Activated CD4-positive, alpha-beta T cell treated with anti-CD3 and anti-CD28 coated beads for 36 hours (primary cell): ENCODE measurements at places on chromosomes 16 and 17. TPM values are rescaled to one million over a fixed set of nuclear protein-coding genes. Genes with fewer than 3 reads are reported as not detected.

The KRTAP4-1 gene
- total RNA-seq, result not detected

GRCh38 chr17:10327640-10328039 lies 45.2 kb downstream of the MYH13 start:
- no peak overlapping the region for H3K4me3 ChIP-seq
- no peak overlapping the region for H3K27ac ChIP-seq
- peaks cover 3% of the 10 kb centered on the region for H3K27me3 ChIP-seq
- DNase-seq, result peak; percentile 87
- H3K4me1 ChIP-seq, result no peaks in the 10 kb centered on the region

The CCL17 gene
- total RNA-seq, result 1.2 TPM

DNA sequence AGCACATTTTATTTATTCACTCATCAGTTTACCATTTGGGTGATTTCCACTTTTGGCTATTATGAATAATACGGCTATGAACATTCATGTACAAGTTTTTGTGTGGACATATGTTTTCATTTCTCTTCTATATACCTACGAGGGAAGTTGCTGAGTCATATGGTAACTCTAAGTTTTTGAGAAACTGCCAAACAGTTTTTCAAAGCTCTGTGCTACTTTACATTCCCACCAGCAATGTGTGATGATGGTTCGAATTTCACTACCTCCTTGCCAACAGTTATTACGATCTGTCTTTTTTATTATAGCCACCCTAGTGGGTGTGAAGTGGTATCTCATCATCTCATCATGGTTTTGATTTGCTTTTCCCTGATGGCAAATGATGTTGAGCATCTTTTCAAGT lies 63.7 kb upstream of the MRTFB start:
- H3K27ac ChIP-seq, result no peak overlapping the region
- H3K4me3 ChIP-seq, result no peak overlapping the region
- peaks cover 17% of the 10 kb centered on the region for H3K4me1 ChIP-seq

- no peaks in the 10 kb centered on the region for H3K36me3 ChIP-seq
- H3K27me3 ChIP-seq, result peaks cover 8% of the 10 kb centered on the region
- H3K4me1 ChIP-seq, result no peaks in the 10 kb centered on the region
- H3K4me3 ChIP-seq, result no peak overlapping the region
These were observed 260.6 kb downstream of the ABCC12 start for GRCh38 chr16:47895146-47895545.

GRCh38 chr17:10309003-10309974 lies 63.5 kb downstream of the MYH13 start:
- no peak for DNase-seq
- no peaks in the 10 kb centered on the region for H3K4me1 ChIP-seq
- no peaks in the 10 kb centered on the region for H3K36me3 ChIP-seq
- H3K4me3 ChIP-seq, result no peak overlapping the region
- no peak overlapping the region for H3K27ac ChIP-seq
- H3K27me3 ChIP-seq, result peaks cover 8% of the 10 kb centered on the region

The ACSM3 gene
- 17.6 TPM for total RNA-seq

- no peak overlapping the region for H3K27ac ChIP-seq
- peaks cover 34% of the 10 kb centered on the region for H3K4me1 ChIP-seq
- H3K36me3 ChIP-seq, result peaks cover 6% of the 10 kb centered on the region
- peak; percentile 71 for DNase-seq
These were observed 119.1 kb upstream of the SMURF2 start for GRCh38 chr17:64781014-64781756.

GRCh38 chr16:63568164-63568563 lies 1531.9 kb upstream of the CDH8 start:
- no peaks in the 10 kb centered on the region for H3K4me1 ChIP-seq
- no peaks in the 10 kb centered on the region for H3K27me3 ChIP-seq
- DNase-seq, result no peak
- no peak overlapping the region for H3K27ac ChIP-seq
- H3K4me3 ChIP-seq, result no peak overlapping the region

DNA sequence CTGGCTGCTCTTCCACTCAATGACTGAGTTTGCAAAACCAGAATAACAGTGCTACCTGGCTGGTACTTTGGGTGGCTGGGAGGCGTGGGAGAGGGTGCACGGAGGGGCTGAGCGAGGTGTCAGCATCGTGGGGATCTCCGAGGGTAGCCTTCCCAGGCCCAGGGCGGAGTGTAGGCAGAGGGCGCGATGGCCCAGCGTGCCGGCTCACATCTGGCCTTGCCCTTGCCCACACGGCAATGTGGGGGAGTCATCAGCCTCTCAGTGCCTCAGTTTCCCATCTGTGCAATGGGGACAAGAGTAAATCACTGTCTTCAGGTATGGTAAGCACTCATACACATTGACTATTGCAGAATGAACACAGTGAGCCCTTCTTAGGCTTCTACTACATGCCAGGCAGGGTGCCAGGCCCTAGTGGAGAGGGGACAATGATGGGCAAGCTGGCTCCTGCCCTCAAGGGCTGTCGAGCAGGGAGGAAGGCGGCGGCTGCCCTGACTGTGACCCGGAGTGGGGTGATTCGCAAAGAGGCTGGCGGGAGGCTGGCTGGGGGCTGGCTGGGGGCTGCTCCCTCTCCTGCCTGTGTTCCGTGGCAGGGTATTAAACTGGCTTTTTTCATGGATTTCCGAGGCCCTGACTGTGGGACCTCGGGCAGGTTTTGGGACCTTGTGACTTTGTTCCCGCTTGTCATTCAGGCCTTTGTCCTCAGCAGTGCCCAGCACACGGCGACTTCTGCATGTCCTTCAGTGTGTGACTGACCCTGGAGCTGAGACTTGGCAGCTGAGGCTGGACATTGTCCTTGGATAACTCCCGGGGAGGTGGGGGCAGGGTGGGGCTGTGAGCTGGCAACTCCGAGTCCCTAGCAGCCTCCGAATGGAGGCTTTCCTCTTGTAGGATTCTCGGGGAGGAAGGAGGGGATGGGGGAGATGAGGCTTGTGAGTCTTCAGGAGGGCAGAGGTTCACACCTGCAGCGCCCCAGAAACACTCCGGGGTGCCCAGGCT lies 243.1 kb downstream of the SEC14L1 start:
- peak overlapping the region; percentile 34 for H3K27ac ChIP-seq
- no peaks in the 10 kb centered on the region for H3K27me3 ChIP-seq
- no peak for DNase-seq
- peaks cover 2% of the 10 kb centered on the region for H3K36me3 ChIP-seq
- no peak overlapping the region for H3K4me3 ChIP-seq

DNA sequence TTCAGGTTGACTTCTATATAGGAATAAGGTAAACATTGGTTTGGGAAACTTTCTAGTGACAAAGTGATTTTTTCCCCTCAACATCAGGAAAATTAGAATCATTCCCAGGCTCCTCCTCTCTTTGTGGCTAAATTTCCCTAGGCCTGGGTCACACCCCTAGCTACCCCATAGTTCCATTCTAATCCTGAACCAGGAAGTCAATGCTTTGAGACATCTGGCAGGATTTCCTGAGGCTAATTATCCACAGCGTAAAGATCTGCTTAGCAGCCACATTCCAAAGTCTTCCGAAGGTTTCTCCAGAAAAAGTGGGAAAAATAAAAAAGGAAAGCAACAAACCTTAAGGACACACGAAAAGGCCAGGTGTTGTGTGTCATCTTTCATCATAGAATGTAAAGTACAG lies 60.3 kb upstream of the CORO6 start:
- H3K4me3 ChIP-seq, result no peak overlapping the region
- no peaks in the 10 kb centered on the region for H3K27me3 ChIP-seq
- H3K27ac ChIP-seq, result peak overlapping the region; percentile 42
- H3K36me3 ChIP-seq, result peaks cover 27% of the 10 kb centered on the region
- DNase-seq, result no peak

- peak; percentile 76 for DNase-seq
- no peaks in the 10 kb centered on the region for H3K27me3 ChIP-seq
- peak overlapping the region; percentile 91 for H3K27ac ChIP-seq
- H3K4me1 ChIP-seq, result peaks cover 17% of the 10 kb centered on the region
- peak overlapping the region; percentile 87 for H3K4me3 ChIP-seq
These were observed 407 bp downstream of the MCRIP1 start for GRCh38 chr17:81832608-81833159.

GRCh38 chr17:19539040-19539399 lies 5.4 kb downstream of the SLC47A1 start:
- DNase-seq, result no peak
- no peaks in the 10 kb centered on the region for H3K36me3 ChIP-seq
- H3K27ac ChIP-seq, result no peak overlapping the region
- H3K4me1 ChIP-seq, result peaks cover 7% of the 10 kb centered on the region
- H3K27me3 ChIP-seq, result peaks cover 27% of the 10 kb centered on the region

DNA sequence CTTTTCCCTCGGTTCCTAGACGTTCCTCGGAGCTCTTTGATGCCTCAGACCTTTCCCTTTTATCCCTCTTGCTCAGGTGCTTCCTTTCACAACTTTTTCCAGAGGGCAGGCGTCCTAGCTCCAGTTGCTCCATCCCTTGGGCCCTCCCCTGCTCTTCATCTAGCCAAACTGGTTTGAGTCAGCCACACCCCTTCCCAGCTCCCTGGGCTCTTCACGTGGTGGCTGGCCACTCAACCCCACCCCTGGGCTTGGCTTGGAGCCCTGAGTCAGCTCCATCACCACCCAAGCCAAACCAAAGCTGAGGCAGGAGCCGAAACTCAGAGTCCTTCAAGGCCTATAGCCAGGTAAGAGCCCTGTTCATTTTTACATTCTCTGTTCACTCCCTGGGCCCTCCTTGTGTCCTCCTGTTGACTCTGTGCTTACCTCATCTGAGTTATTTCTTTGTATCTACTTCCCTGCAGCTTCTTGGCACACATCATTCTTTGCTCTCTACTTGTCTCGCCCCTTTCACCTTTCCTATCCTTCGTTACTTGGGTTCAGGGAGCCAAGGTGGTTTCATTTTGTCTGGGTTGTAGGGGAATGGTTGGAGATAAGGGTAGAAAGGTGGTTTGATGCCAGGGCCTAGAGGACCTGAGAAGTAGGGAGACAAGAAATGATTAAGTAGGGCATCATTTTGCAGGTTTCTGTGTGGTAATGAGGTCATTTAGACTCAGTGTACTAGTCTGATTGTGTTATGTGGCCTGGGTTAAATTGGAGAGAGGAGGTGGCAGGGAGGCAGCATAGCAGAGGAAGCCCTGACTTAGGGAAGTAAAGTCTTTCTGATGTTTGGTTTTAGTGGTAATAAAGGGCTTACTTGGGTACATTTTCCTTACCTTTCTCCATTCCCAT lies 7.6 kb upstream of the PHKG2 start:
- H3K27me3 ChIP-seq, result no peaks in the 10 kb centered on the region
- H3K4me3 ChIP-seq, result no peak overlapping the region
- DNase-seq, result peak; percentile 28
- H3K36me3 ChIP-seq, result peaks cover 51% of the 10 kb centered on the region

The KRT20 gene
- not detected for total RNA-seq

GRCh38 chr17:13420878-13421277 lies 180.9 kb downstream of the HS3ST3A1 start:
- H3K4me3 ChIP-seq, result no peak overlapping the region
- no peak overlapping the region for H3K27ac ChIP-seq
- DNase-seq, result no peak
- H3K36me3 ChIP-seq, result no peaks in the 10 kb centered on the region

- H3K27ac ChIP-seq, result peak overlapping the region; percentile 35
- H3K27me3 ChIP-seq, result no peaks in the 10 kb centered on the region
- no peak for DNase-seq
- peak overlapping the region; percentile 99 for H3K4me3 ChIP-seq
- H3K4me1 ChIP-seq, result peaks cover 37% of the 10 kb centered on the region
These were observed 1.3 kb downstream of the KCTD2 start for GRCh38 chr17:75048249-75048878.
